ENCODE measurements at places on chromosomes 7 and 10. TPM values are rescaled to one million over a fixed set of nuclear protein-coding genes. Genes with fewer than 3 reads are reported as not detected.

Gene SLC39A12
- total RNA-seq: not detected

- no peak overlapping the region for H3K27ac ChIP-seq
- peaks cover 5% of the 10 kb centered on the region for H3K27me3 ChIP-seq
- DNase-seq: no peak
- H3K36me3 ChIP-seq: no peaks in the 10 kb centered on the region
- H3K4me3 ChIP-seq: no peak overlapping the region
These were observed 52.9 kb upstream of the PIK3CG start for GRCh38 chr7:106812027-106812643.

GRCh38 chr10:86363184-86363832 lies 3.3 kb downstream of the GRID1 start:
- H3K36me3 ChIP-seq: peaks cover 8% of the 10 kb centered on the region
- H3K4me1 ChIP-seq: peaks cover 5% of the 10 kb centered on the region
- H3K4me3 ChIP-seq: peak overlapping the region; percentile 43

Gene LIPM
- not detected for total RNA-seq

Gene EPHA1
- total RNA-seq: 9.4 TPM

- DNase-seq: no peak
- no peaks in the 10 kb centered on the region for H3K36me3 ChIP-seq
- H3K27ac ChIP-seq: no peak overlapping the region
These were observed 102.4 kb upstream of the SEMA3D start for GRCh38 chr7:85289279-85289678.

DNA sequence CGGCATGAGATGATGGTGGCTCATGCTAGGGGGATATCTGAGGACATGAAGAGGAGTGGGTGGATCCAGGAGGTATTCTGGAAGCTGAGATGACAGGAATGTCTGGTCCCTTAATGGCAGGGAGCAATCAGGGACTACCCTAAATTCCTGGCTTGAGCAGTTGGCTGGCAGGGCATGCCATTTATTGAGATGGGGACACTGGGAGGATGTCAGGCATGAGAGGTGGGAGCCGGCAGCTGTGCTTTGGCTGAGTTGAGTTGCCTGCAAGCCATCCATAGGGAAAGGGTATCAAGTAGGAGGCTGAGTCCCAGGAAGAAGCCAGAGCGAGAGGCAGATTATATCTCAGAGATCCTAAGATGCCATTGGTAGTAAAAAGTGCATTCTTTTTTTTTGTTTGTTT lies 69.6 kb downstream of the COL26A1 start:
- no peak for DNase-seq
- no peak overlapping the region for H3K4me3 ChIP-seq
- peaks cover 11% of the 10 kb centered on the region for H3K4me1 ChIP-seq
- peaks cover 35% of the 10 kb centered on the region for H3K27me3 ChIP-seq
- H3K36me3 ChIP-seq: peaks cover 3% of the 10 kb centered on the region

DNA sequence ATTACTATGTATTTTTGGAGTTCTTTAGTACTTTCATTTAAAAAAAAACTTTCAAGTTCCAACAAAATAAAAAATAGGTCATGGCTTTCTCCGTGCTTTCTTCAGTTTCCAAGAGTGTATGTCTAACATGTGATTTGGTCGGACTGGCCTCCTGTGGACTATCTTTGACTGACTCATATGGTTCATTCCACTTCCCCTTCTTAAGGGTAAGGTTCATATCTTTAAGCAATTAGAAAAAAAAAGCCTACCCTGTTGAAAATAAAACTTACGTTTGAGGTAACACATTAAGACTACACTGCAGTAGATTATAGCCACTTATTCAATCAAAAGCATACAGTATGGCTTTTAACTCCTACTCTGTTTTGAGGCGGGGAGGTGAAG lies 112.8 kb upstream of the AHR start:
- H3K27ac ChIP-seq: peak overlapping the region; percentile 77
- no peak for DNase-seq
- peak overlapping the region; percentile 31 for H3K4me3 ChIP-seq

- H3K36me3 ChIP-seq: no peaks in the 10 kb centered on the region
- H3K4me3 ChIP-seq: no peak overlapping the region
- no peak overlapping the region for H3K27ac ChIP-seq
- no peaks in the 10 kb centered on the region for H3K27me3 ChIP-seq
- no peak for DNase-seq
These were observed 193.1 kb upstream of the SEMA3C start for GRCh38 chr7:81111781-81112540.

Gene TMEM273
- total RNA-seq: 11.3 TPM

DNA sequence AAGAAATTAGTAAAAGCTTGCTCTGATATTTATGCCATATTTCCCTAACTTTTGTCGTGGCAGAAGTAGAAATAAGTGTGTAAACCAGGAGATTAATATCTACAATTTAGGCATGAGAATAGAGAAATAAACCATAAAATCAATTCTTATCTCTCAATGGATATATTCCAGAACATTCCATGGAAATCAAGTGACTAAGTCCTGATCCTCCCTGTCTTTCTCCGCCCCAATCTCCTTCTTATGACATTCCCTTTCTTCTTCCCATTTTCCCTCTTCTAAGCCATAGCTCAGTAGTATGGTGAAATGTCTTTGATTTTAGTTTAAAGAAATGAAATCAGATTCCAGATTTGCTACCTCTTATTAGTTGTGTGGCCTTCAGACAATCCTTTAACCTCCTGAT lies 88.8 kb downstream of the TBXAS1 start:
- no peaks in the 10 kb centered on the region for H3K27me3 ChIP-seq
- peaks cover 21% of the 10 kb centered on the region for H3K4me1 ChIP-seq
- no peak overlapping the region for H3K4me3 ChIP-seq
- no peak for DNase-seq
- H3K36me3 ChIP-seq: peaks cover 7% of the 10 kb centered on the region
- no peak overlapping the region for H3K27ac ChIP-seq

DNA sequence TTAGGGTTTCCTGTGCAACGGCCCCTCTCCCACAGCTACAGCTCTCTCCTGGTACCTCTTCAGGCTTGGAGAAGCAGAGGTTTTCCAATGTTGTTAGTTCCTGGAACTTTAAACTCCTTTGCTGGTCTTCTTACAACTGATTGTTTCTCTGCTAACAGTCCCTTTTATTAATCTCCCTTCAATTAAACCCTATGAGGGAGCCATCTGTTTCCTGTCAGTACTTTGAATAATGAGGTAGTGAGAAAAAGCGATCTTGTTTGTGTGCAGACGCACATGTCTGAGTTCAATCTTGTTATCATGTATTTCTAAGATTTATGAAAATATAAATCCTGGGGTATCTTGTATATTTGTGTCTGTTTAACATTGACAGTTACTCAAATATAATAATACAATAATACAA lies 102.4 kb downstream of the MDFIC start:
- no peaks in the 10 kb centered on the region for H3K27me3 ChIP-seq
- H3K4me1 ChIP-seq: peaks cover 20% of the 10 kb centered on the region
- DNase-seq: no peak
- H3K4me3 ChIP-seq: no peak overlapping the region
- H3K36me3 ChIP-seq: no peaks in the 10 kb centered on the region
- H3K27ac ChIP-seq: no peak overlapping the region

GRCh38 chr10:70575486-70575873 lies 27.1 kb downstream of the PRF1 start:
- DNase-seq: no peak
- no peak overlapping the region for H3K4me3 ChIP-seq
- H3K4me1 ChIP-seq: peaks cover 45% of the 10 kb centered on the region
- no peaks in the 10 kb centered on the region for H3K36me3 ChIP-seq

GRCh38 chr10:111984057-111984456 lies 199.5 kb downstream of the GPAM start:
- no peaks in the 10 kb centered on the region for H3K4me1 ChIP-seq
- no peak for DNase-seq
- no peaks in the 10 kb centered on the region for H3K36me3 ChIP-seq
- no peak overlapping the region for H3K4me3 ChIP-seq
- H3K27ac ChIP-seq: no peak overlapping the region

- no peaks in the 10 kb centered on the region for H3K36me3 ChIP-seq
- no peaks in the 10 kb centered on the region for H3K27me3 ChIP-seq
- H3K4me1 ChIP-seq: peaks cover 2% of the 10 kb centered on the region
- DNase-seq: no peak
- H3K27ac ChIP-seq: no peak overlapping the region
These were observed 121.7 kb downstream of the ATRNL1 start for GRCh38 chr10:115214829-115215228.

DNA sequence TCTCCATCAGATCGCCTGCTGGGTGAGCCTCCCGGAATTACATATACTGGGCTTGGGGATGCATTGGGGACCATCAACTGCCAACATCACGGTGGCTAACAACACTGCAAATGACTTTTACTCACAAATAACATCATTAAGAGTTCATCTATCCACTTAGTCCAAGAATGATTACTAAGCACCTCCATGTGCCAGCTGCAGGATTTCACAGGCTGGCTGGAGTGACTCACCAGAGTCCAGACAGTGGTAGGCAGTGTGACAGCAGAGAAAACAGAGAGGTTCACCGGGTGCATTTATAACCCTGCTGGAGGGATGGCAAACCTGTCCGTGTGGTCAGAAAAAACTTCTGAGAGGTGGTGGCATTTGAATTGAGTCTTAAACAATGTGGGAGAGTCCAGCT lies 3.2 kb upstream of the IGFBP3 start:
- H3K27me3 ChIP-seq: peaks cover 44% of the 10 kb centered on the region
- DNase-seq: no peak
- no peak overlapping the region for H3K4me3 ChIP-seq
- H3K36me3 ChIP-seq: no peaks in the 10 kb centered on the region

Gene BMPER
- not detected for total RNA-seq

DNA sequence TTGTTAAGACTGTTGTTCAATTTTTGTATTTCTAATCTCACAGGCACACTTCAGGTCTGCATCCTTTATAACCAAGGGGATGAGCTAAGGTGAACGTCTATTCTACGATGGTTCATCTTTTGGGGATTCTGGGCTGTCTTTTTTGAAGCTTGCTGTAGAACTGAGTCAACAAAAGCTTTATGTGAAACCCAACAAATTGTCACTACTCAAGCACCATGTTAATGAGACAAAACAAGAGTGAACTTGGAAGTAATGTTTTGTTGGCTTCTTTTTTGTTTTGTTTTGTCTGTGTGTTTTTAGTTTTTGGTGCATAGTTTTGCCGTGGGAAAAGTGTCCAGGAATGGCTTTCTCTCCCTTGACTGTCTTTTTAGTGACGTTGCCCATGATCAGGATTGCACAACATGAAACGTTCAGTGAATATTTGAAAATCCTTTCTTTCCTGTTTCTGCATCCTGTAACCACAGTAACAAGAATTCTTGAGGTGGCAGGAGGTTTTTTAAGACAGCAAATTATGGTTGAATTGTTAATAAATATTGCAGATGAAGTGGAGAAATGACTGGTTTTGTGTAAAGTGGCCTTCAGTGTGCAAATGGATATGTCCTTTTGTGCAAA lies 65.6 kb downstream of the WIPF3 start:
- no peaks in the 10 kb centered on the region for H3K36me3 ChIP-seq
- H3K27ac ChIP-seq: no peak overlapping the region
- peaks cover 56% of the 10 kb centered on the region for H3K27me3 ChIP-seq
- no peak overlapping the region for H3K4me3 ChIP-seq

Gene GNG11
- 24.5 TPM for total RNA-seq

Gene TCF7L2
- 3.1 TPM for total RNA-seq

Gene OR2A5
- not detected for total RNA-seq

- no peaks in the 10 kb centered on the region for H3K4me1 ChIP-seq
- no peaks in the 10 kb centered on the region for H3K36me3 ChIP-seq
- DNase-seq: no peak
- no peak overlapping the region for H3K27ac ChIP-seq
- H3K27me3 ChIP-seq: peaks cover 11% of the 10 kb centered on the region
These were observed 448.6 kb upstream of the NRP1 start for GRCh38 chr10:33783078-33783477.

GRCh38 chr10:126732868-126733267 lies 62.4 kb upstream of the C10orf90 start:
- H3K27ac ChIP-seq: no peak overlapping the region
- no peaks in the 10 kb centered on the region for H3K36me3 ChIP-seq
- no peak for DNase-seq
- H3K4me1 ChIP-seq: no peaks in the 10 kb centered on the region
- no peak overlapping the region for H3K4me3 ChIP-seq
- no peaks in the 10 kb centered on the region for H3K27me3 ChIP-seq

GRCh38 chr10:3424111-3424851 lies 251.7 kb upstream of the PITRM1 start:
- peaks cover 28% of the 10 kb centered on the region for H3K4me1 ChIP-seq
- H3K4me3 ChIP-seq: no peak overlapping the region
- H3K36me3 ChIP-seq: no peaks in the 10 kb centered on the region

DNA sequence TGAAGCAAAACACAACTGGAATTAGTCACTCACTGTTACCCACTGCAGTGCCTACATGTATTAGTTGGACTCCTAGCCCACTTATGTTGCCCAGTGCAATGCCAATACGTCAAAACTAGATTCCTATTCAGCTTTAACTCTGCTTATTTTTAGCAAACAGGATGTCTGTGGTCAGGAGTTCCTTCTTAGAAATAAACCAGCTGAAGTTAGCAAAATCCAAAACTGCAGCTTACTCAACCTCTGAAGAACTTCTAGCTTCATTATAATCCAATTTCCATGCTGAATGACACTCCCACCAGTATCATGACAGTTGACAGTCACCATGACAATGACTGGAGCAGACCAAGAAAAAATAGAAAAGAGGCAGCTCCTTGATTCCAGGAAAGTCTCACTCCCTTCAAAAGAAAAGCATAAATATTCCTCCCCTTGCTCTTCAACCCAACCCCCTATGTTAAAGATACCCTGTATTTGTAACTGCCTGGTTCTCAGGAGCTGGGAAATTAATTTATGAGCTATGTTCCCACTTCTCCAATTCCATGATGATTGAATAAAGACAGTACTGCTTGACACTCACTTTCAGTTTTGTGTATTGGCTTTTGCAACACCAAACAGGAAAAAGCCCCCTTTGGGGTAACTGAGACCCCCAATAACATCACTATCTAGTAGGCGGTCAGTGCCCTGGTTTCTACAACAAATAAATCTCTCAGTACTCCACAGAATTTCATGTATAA lies 327.4 kb downstream of the SORCS1 start:
- no peaks in the 10 kb centered on the region for H3K36me3 ChIP-seq
- H3K4me1 ChIP-seq: no peaks in the 10 kb centered on the region
- no peaks in the 10 kb centered on the region for H3K27me3 ChIP-seq
- DNase-seq: no peak
- no peak overlapping the region for H3K4me3 ChIP-seq
- H3K27ac ChIP-seq: no peak overlapping the region

- H3K27ac ChIP-seq: no peak overlapping the region
- H3K27me3 ChIP-seq: no peaks in the 10 kb centered on the region
- no peak for DNase-seq
- no peaks in the 10 kb centered on the region for H3K4me1 ChIP-seq
- no peak overlapping the region for H3K4me3 ChIP-seq
These were observed 6.3 kb upstream of the NSMCE4A start for GRCh38 chr10:121981346-121981745.

DNA sequence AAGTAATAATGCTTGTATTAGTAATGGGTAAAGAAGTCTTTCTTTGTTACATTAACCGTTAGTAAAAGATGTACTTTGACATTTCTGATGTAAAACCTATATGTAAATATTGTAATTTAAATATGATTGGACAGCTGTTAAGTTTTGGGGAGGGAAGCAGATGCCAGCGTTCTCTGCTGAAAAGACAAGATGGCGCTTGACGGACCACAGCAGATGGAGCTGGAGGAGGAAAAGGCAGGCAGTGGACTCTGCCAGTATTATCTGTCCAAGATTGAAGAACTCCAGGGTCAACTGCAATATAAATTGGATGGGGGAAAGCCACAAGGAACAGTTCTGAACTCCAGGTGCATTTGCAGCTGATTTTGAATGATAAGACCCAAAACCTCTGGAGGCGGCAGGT lies 86.9 kb downstream of the ZNRF2 start:
- peaks cover 3% of the 10 kb centered on the region for H3K4me1 ChIP-seq
- no peak for DNase-seq
- no peak overlapping the region for H3K27ac ChIP-seq
- H3K27me3 ChIP-seq: no peaks in the 10 kb centered on the region
- peaks cover 3% of the 10 kb centered on the region for H3K36me3 ChIP-seq
- H3K4me3 ChIP-seq: no peak overlapping the region
